ENCODE measurements at places on chromosomes 2 and 18.

GRCh38 chr18:77862066-77862757, 612.6 kb downstream of the GALR1 start:
- DNase-seq = no peak

DNA sequence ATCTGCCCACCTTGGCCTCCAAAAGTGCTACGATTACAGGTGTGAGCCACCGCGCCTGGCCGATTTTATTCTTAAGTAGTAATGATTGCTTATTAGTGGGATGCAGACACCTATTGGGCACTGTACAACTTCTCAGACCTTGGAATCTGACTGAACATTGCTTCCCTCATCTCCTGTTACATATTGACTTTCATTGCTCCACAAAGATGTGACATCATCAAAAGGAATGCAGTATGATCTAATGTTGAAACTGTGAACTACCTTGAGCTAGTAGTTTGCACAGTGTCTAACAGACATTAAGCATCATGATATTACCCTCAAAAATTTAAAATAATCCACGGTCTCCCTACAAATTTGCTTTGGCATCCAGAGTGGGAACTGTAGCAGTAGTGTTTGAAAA, 109.8 kb upstream of the SIX2 start:
- no peak for DNase-seq

GRCh38 chr18:72674710-72675109, 130.6 kb upstream of the CBLN2 start:
- DNase-seq = no peak

- DNase-seq = no peak
Measured at GRCh38 chr2:96150007-96150640, 4.9 kb upstream of the DUSP2 start.

DNA sequence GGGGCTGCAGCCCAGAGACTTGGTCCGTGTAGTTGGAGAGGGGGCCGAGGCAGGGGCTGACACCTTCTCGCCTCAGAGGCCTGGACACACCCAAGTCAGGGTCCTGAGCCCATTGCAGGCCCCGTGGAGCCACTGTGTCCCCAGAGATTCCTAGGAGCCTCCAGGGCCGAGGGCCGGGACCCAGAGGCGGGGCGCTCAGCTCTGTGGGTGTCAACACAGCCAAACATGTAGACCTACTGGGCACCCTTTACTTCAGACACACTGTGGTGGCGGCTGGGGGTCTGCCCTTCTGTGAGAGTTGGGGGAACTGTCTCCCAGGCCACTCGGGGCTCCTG, 459 bp upstream of the ESPNL start:
- DNase-seq = no peak

DNA sequence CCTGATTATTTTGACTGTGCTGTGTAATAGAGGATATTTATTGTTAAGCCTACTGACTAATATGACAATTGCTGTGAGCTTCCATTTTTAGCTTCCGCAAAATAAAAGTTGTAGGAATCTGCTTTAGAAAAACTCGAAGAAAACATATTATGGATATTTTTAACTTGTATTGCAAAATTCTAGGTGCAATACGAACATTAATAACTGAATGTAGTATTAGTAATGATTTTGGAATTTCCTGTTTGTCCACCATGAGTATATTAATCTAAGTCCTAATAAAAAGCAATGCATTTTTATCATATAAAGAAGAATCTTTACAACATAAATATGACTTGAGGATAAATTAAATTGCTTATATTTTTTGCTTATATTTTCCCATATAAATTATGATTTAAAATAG, 2.4 kb upstream of the DSC3 start:
- DNase-seq = no peak

DNA sequence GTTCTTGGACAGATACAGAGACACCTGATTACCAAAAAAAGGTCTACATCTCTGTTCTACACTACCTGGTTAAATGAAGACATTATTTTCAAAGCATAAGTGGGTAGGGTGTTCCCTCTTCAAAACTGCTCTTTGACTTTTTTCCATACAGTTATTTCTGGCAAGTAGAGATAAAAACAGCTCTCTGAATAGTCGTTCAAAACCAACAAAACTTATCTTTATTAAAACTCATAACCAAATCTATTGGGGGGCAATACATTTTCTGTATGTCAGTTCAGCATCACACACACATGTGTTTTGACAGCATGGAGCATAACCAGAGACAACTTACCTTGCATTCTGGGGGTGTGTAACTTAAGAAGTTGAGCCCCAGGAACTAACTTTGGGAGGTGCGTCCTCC, 149.0 kb upstream of the EPC2 start:
- no peak for DNase-seq

DNA sequence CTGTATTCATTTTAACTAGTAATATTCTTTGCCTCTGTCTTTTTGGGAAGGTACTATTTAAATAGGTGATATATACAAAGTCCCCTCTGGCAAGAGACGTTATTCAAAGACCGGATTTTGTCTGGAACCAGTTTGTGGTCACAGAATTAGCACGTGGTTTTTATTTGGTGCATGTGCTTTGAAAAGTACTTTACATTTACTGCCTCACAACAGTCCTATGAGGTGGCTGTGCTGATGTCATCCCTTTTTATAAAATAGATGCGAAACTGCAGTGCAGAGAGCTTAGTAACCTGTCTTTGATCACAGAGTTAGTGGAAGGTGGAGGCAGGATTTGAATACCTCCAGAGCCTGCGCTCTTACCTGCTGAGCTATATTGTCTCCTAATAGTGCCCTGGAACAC, 4.0 kb downstream of the LPIN1 start:
- no peak for DNase-seq

- DNase-seq = no peak
Measured at GRCh38 chr2:157930728-157931127, 54.6 kb upstream of the ACVR1 start.

DNA sequence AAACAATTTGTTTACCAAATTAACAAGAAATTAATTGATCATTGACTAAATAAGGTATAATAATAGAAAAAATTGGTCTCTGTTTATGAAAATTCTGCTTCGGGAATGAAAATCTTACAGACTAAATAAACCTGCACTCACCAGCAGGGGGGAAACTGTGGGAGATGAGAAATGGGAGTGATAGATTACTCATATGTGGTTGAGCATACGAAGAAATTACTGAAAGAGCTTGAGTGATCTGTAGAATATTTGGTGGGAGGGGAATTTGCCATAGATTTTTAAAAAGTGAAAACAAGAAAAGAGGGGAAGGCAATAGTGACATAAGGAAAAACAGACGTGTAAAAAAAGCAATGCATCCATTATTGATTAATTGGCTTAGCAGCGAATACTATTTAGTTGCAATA, 2.2 kb downstream of the HMSD start:
- DNase-seq = no peak

DNA sequence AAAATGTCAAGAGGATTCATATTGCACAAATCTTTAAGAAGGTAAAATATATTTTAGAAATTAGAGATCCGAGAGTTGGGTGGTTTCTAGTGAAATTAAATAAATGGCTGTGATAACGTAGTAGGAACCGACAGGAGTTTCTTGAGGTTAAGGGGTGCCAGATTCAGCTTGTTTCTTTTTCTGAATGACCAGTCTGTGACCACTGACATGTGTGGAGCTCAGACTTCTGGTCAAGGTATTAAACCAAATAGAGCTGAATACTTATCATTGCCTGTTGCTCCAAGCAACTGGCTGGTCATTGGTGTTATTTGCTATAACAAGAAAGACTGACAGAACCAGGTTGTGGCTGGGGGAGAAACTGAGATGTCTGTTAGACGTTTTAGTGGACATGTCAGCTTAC, 408.2 kb upstream of the HS6ST1 start:
- DNase-seq = no peak
